ENCODE measurements at places on chromosomes 16 and 17. TPM values are rescaled to one million over a fixed set of nuclear protein-coding genes. Genes with fewer than 3 reads are reported as not detected.
A peak's percentile ranks its signal among the peaks of the same experiment; 100 is the strongest.

- H3K4me1 ChIP-seq, result peaks cover 22% of the 10 kb centered on the region
- peak within 1 kb of the TSS; percentile 90 for H3K27ac ChIP-seq
- H3K4me3 ChIP-seq, result peak within 1 kb of the TSS; percentile 87
- no peaks in the 10 kb centered on the region for H3K27me3 ChIP-seq
- peak; percentile 82 for DNase-seq
Observed at GRCh38 chr16:1771188-1771863, at the start of gene NME3. NME3 (minus strand) TSS chr16:1771543; CDS start chr16:1771534, 9 bp downstream.

DNA sequence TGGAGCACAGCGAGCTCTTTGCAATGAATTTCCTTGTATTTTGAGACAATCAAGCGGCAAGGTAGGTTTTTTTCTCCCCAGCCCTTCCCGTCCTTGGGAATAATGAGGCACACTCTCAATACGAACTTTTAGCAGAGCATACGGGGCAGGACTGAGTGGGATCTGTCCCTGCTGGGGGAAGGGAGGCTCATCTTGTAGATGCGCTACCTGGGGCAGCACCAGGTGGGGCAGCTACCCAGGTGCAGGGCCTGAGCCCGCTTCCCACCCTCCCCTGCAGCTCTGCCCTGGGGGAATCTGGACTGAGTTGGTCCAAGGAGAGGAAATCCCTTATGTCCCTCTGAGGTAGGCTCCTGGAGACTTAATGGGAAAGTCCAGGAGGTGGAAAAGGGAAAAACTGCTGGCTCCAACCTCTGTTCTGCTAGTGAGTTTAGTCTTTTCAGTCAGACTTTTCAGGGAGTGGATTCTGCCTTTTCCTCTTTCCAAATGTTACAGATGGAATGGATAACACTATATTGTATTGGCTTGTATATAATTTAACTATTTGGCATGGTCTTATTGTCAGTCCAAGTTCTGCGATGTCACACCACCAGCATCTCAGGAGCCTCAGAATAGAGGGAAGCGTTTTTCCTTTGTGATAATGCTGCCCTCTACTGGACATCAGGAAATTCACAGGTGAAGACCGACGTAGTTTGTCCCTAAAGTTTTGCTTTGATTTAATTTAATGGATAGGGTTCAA lies 9.6 kb upstream of the CES1 start:
- DNase-seq, result peak; percentile 36
- no peaks in the 10 kb centered on the region for H3K36me3 ChIP-seq
- H3K4me1 ChIP-seq, result no peaks in the 10 kb centered on the region
- no peak overlapping the region for H3K4me3 ChIP-seq
- no peak overlapping the region for H3K27ac ChIP-seq
- H3K27me3 ChIP-seq, result no peaks in the 10 kb centered on the region

DNA sequence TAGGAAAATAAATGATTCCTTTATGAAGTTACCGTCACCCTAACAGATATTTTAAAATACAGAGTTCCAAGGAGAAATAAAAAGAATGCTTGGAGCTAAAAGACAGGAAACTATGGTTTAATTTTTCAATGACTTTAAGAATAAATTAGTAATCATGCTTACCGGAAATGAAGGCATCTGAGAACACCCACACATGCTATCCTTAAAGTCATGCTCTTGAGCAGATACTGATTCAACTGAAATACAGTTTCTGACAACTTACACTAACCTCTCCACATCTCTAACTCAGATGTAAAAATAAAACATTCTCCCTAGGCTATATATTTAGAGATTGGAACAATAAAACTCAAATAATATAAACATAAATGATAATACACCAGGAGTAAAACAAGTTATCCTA lies 7.8 kb downstream of the PSMD12 start:
- H3K4me1 ChIP-seq, result peaks cover 13% of the 10 kb centered on the region
- no peaks in the 10 kb centered on the region for H3K27me3 ChIP-seq
- no peak for DNase-seq

- no peak for DNase-seq
- H3K27ac ChIP-seq, result no peak overlapping the region
- no peaks in the 10 kb centered on the region for H3K36me3 ChIP-seq
- no peaks in the 10 kb centered on the region for H3K4me1 ChIP-seq
- H3K4me3 ChIP-seq, result no peak overlapping the region
- no peaks in the 10 kb centered on the region for H3K27me3 ChIP-seq
Observed at GRCh38 chr17:67648032-67648905, 69.5 kb upstream of the NOL11 start.

DNA sequence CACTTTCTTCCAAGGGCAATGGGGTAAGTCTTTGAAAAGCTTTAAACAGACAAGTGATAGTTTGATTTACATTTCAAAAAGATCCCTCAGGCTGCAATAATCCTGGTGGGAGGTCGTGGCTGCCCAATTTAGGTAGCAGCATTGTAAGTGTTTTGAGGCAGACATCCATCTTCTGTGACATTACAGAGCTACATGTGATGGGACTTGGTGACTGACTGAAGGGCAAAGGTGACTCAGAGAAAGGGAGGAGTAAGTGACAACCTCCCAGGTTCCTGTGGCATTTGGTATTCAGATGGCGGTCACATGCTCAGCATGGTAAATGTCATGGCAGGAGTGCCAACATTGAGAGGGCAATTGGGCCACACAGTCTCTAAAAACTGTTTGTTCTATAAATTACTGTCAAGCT lies 26.5 kb downstream of the STAT3 start:
- H3K36me3 ChIP-seq, result no peaks in the 10 kb centered on the region
- H3K27ac ChIP-seq, result no peak overlapping the region
- no peaks in the 10 kb centered on the region for H3K27me3 ChIP-seq
- no peak overlapping the region for H3K4me3 ChIP-seq

DNA sequence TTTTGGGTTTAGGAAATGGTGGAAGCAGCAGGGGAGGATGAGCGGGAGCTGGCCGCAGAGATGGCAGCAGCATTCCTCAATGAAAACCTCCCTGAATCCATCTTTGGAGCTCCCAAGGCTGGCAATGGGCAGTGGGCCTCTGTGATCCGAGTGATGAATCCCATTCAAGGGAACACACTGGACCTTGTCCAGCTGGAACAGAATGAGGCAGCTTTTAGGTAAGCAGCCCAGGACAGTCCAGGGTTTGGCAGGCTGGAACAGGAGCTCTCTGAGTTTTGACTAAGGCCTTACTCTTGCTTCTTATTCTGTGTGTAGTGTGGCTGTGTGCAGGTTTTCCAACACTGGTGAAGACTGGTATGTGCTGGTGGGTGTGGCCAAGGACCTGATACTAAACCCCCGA lies 41.4 kb downstream of the SF3B3 start:
- H3K4me1 ChIP-seq, result no peaks in the 10 kb centered on the region
- no peaks in the 10 kb centered on the region for H3K27me3 ChIP-seq
- H3K27ac ChIP-seq, result no peak overlapping the region

DNA sequence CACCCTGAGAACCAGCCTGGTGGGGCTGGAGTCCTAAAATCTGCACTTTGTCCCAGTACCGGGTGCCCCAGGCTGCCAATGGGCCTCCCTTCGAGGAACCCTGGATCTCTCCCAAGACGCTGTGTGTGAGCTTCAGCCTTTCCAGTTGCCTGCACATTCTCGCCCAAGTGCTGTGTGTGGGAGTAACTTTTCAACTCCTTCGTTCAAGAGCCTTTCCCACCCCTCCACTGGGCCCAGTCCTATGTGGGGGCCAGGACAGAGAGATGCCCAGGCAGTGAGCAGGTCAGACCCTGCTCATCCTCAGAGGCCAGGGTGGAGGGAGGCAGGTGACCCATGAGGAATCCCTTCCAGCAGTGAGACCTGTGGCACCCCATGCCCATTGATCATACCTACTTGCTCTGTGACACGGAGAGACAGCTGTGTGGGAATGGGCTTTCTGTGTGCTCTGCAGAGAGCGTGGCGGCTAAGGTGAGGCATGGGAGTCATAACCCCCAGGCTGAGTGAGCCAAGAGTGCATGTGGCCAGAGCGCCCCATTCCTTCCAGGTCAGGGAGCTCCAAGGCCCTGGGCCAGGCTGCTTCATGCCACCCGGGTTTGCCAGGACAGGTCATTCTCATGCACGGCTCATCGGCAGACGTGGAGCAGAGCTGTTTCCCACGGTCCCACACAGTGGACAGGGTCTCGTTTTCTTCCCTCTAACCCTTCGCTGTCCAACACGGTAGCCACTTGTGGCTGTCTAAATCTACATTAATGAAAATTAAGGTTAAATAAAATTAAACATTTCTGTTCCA lies 154.4 kb downstream of the CLEC16A start:
- no peak for DNase-seq
- H3K27ac ChIP-seq, result no peak overlapping the region
- no peak overlapping the region for H3K4me3 ChIP-seq
- H3K4me1 ChIP-seq, result peaks cover 17% of the 10 kb centered on the region

- no peaks in the 10 kb centered on the region for H3K27me3 ChIP-seq
- no peak overlapping the region for H3K27ac ChIP-seq
- peaks cover 57% of the 10 kb centered on the region for H3K36me3 ChIP-seq
- peaks cover 20% of the 10 kb centered on the region for H3K4me1 ChIP-seq
- DNase-seq, result peak; percentile 11
Observed at GRCh38 chr17:78836420-78837021, 4.1 kb downstream of the USP36 start.

DNA sequence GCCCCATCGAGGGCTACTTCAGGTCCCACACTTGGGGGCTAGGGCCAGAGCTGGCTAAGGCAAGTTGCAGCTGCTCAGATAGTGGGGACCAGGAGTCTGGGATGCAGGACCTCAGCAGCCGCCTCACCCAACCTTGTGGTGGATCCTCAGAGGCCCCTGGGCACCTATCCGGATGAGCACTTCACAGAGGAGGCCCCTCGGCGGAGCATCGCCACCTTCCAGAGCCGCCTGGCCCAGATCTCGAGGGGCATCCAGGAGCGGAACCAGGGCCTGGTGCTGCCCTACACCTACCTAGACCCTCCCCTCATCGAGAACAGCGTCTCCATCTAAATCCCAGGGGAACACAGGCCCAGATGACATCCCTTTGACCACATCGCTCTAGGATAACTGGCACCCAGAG lies 9.4 kb downstream of the ALOX15B start:
- H3K27ac ChIP-seq, result no peak overlapping the region
- no peaks in the 10 kb centered on the region for H3K36me3 ChIP-seq
- no peak overlapping the region for H3K4me3 ChIP-seq
- H3K4me1 ChIP-seq, result no peaks in the 10 kb centered on the region

DNA sequence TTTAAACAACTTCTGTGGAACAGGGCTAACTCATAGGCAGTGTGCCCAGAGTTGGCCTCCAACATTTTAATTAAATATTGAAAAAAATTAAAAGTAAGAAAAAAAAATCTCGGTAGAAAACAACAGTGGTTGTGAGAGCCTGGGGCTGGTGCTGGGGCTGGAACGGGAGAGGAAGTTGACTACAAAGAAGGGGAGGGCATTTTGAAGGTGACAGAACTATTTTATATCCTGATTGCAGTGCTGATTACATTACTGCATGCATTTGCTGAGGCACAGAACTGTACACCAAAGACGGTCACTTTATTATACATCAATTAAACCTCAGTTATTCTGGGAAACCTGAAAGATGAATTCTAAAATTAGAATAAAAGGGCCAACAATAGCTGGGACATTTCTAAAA lies 142.5 kb downstream of the PARN start:
- H3K27me3 ChIP-seq, result no peaks in the 10 kb centered on the region
- H3K4me3 ChIP-seq, result no peak overlapping the region
- DNase-seq, result no peak
- H3K36me3 ChIP-seq, result peaks cover 19% of the 10 kb centered on the region
- no peaks in the 10 kb centered on the region for H3K4me1 ChIP-seq
- H3K27ac ChIP-seq, result no peak overlapping the region

GRCh38 chr16:56242740-56243139 lies 51.5 kb downstream of the GNAO1 start:
- H3K4me3 ChIP-seq, result no peak overlapping the region
- no peaks in the 10 kb centered on the region for H3K27me3 ChIP-seq
- DNase-seq, result no peak
- no peak overlapping the region for H3K27ac ChIP-seq
- H3K4me1 ChIP-seq, result no peaks in the 10 kb centered on the region
- no peaks in the 10 kb centered on the region for H3K36me3 ChIP-seq

GRCh38 chr17:75704963-75705875 lies 16.0 kb upstream of the ITGB4 start:
- no peak overlapping the region for H3K4me3 ChIP-seq
- H3K27ac ChIP-seq, result no peak overlapping the region
- no peaks in the 10 kb centered on the region for H3K4me1 ChIP-seq
- H3K36me3 ChIP-seq, result peaks cover 79% of the 10 kb centered on the region
- no peak for DNase-seq

DNA sequence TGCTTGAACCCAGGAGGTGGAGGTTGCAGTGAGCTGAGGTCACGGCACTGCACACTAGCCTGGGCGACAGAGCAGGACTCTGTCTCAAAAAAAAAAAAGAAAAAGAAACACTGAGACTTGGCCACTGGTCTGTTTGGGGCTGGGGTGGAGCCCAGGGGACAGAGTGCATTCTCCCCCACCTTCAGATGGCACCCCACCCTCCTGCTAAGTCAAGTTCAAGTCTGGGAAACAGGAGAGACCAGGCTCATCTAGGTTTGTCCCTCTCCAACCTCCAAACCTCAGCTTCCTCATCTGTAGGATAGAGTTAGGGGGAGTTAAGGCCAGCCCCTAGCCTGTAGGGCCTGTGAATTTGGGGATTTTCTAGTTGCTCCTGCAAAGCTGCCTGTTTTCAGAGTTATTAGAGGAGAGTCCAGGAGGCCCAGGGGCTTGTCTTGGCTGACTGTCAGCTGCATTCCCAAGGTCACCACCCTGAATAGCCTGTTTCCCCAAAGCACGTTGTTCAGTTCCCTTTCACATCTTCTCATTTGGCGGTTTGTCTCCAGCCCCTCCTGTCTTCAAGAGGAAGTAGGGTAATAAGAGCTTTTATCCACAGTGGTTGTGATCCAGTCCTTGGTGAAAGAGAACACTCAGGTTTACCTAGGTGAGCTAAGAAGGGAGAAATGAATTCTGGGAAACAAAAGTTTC lies 2.2 kb downstream of the MT3 start:
- H3K4me3 ChIP-seq, result no peak overlapping the region
- no peak overlapping the region for H3K27ac ChIP-seq
- H3K36me3 ChIP-seq, result no peaks in the 10 kb centered on the region
- no peak for DNase-seq
- peaks cover 8% of the 10 kb centered on the region for H3K4me1 ChIP-seq

- no peak overlapping the region for H3K4me3 ChIP-seq
- no peak overlapping the region for H3K27ac ChIP-seq
- no peaks in the 10 kb centered on the region for H3K27me3 ChIP-seq
- no peaks in the 10 kb centered on the region for H3K36me3 ChIP-seq
- peaks cover 17% of the 10 kb centered on the region for H3K4me1 ChIP-seq
Observed at GRCh38 chr17:75908201-75908600, 3.5 kb upstream of the MRPL38 start.

DNA sequence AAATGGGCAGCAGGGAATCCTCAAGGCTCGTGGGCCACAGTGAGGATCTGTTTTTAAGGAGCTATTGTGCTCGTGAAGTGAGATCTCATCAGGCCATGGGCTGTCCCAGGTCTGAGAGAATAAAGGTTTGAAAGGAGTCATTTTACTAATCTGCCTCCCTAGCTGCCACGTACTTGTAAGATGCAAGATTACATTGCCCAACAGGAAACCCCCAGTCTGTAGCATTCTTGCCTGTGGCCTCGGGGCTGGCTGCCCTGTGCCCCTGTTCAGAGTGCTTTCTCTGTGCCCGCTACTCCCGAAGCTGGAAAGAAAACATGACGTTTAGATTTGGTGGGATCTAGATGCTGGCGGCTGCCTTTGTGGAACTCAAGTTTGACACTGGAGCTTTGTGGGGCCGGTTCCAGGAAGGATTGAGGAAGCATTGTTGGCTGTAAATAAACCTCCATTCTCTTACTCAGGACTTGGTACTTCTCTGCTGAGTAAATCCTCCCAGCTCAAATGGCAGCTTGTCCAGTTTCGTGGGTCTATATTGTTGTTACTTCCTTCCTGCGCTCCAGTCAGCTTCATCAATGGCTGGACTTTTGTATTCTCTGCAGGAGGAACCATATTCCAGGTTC lies 21.2 kb downstream of the SAP30BP start:
- H3K36me3 ChIP-seq, result peaks cover 6% of the 10 kb centered on the region
- H3K4me3 ChIP-seq, result no peak overlapping the region
- no peaks in the 10 kb centered on the region for H3K27me3 ChIP-seq
- peak; percentile 32 for DNase-seq
- H3K27ac ChIP-seq, result peak overlapping the region; percentile 88

The NOD2 gene
- 2.9 TPM for total RNA-seq

The OR1F1 gene
- not detected for total RNA-seq

The KRT13 gene
- not detected for total RNA-seq

Data from B cell (primary cell).